Adrenal gland (tissue), 19 donors: ENCODE measurements at places on chromosomes 2 and 18. TPM values are rescaled to one million over a fixed set of nuclear protein-coding genes. Genes with fewer than 3 reads are reported as not detected.
A peak's percentile ranks its signal among the peaks of the same experiment; 100 is the strongest.

DNA sequence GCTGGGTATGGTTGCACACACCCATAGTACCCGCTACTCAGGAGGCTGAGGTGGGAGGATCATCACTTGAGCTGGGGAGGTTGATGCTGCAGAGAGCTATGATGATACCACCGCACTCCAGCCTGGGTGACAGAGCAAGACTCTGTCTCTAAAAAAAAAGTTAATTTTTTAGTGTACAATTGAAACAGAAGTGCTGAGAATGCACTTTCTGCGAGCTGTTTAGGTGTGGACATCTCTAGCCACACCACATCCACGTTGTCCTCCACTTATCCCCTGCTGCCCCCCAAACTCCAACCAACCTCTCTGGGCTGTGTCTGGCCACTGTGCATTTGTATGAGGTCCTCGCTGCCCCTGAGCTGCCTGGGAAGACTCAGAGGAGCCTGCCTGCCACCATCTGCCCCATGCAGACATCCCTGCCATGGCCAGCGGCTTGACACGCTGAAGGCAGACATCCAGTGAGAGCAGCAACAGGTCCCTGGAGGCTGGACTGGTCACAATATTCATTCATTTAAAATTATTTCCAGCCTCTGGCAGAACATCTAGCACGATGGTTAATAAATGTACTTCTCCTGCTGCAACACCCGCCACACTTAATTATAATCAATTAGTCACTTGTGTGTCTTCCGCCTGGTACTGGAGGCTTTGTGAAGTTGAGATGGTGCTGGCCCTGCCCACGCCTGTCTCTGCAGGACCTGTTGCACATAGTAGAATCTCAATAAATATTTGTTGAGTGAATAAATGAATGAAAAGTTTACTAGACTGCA lies 3.7 kb upstream of the AFF3 start:
- DNase-seq, result no peak

DNA sequence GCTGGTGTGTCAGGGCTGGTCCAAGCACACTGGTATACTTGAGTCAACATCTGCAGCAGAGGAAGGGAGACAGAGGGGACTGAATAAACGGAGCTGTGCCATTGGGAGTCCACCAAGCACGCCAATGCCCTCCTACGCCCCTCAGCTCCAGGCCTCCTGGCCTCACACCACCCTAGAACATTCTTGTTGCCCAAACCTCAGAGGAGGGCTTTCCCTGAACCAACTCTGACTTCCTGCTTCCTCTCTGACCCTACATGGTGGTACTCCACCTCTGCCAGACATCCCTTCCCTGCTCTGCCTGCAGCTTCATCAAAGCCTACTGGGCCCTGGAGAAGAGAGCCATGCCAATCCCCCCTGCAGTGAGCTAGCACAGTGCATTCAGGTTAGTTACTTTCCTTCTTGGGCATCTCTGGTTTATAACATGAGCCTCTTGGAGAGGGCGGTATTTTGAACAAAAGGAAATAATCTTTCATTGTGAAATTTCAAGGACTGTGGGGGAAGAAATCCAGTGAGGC lies 54.4 kb downstream of the ZBTB7C start:
- DNase-seq, result peak; percentile 35

SLC14A1 gene
- total RNA-seq, result 0.57 TPM

DNA sequence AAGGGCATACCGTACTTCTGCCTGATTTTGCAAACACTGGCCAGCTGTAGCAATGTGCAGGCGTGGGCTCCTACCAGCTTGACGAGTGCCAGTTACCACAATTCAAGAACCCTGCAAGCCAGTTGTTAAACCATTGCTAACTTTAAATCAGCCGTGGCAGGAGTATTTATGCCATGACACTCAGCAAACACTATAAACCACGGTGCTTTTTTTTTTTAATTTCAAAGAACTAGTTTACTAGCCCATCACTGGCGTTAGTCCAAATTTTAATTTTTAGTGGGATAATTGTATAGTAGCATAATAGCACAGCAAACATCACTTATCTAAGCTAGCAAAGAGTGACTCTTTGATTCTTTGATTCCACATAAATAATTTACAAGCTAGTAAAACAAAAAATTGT lies 111.1 kb downstream of the COL4A4 start:
- no peak for DNase-seq

LIPT1 gene
- total RNA-seq, result 9.7 TPM

IL1RL2 gene
- total RNA-seq, result 2.9 TPM

WNT6 gene
- 0.06 TPM for total RNA-seq

DNA sequence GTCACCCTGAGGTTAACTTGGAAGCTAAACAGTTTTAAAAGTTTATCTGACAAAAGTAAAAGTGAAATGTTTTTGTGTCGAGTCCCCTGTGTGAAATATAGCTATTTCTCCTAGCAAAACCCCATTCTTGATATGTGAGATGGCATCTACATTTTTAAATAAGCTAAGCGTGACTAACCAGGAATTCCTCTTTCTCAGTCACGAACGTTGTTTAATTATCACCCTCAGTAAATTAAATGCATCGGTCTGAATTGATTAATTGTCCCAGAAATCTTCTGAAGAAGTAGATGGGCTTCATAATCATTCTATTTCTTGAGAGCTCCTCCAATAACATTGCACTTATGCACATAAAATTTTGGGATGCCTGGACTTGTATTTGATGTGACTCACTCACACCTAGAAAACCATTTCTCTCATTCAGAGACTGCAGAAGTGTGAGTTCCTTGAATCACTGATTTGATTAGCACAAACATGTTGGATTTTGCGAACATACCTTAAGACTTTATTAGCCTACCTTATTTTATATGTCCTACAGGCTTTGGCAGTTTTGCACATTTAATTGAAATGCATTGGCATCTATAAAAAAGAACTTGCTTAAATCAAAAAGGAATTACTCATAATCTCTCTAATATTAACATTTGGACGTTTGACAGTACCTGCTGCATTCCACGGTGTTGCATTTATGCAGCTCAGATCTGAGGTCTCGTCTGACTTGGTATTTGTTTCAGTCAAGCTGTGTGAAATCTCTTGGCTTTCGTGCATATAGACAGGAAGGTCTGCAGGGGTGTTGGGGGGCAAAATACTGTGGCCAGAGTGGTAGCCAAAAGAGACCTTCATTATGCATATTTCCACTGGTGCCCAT lies 475.2 kb downstream of the EPHA4 start:
- no peak for DNase-seq

DNA sequence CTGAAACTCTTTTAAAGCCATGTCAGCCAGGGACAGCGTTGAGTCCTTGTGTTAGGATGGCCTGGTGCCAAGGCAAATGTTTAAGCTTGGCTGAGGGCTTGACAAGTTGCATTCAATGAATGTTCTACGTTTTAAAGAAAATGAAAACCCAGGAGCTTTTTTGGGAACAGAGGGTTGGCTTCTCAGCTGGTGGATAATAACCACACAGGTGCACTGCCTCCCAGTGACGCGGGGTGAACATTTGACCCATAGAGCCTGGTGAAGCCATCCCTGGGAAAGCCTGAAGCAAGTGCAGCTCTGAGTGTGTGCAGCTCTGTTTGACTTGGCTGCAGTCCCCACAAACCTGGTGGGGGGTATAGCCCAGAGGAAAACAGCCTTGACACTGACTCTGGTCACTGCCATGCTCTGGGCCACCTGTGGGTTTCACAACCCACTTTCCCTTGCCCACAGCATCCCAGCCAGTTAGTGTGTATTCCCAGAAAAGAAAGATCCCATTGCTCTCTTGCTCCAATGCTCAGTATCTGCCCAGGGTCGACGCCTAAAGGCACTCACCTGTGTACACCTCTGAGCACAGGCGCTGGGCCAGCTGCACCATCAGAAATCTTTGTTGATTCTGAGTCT lies 874.9 kb downstream of the RNF144A start:
- peak; percentile 41 for DNase-seq

DNA sequence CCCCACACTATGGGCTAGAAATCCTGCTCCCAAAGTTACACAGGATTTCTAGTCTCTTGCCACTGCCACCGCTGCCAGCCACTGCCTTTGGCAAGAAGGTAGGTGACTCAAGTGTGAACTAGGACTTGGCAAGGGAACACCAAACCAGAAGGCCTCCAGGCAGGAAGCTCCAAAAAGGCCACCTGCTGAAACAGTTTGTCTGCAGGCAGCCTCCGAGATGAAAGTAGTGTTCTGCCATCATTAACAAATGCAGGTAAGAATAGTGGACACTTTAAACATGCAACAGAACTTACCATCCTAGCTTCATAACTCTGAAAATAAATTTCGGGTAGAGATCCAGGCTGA lies 3.9 kb downstream of the ANKRD44 start:
- DNase-seq, result peak; percentile 86

GRCh38 chr2:29620890-29621289 lies 300.5 kb downstream of the ALK start:
- DNase-seq, result no peak

DNA sequence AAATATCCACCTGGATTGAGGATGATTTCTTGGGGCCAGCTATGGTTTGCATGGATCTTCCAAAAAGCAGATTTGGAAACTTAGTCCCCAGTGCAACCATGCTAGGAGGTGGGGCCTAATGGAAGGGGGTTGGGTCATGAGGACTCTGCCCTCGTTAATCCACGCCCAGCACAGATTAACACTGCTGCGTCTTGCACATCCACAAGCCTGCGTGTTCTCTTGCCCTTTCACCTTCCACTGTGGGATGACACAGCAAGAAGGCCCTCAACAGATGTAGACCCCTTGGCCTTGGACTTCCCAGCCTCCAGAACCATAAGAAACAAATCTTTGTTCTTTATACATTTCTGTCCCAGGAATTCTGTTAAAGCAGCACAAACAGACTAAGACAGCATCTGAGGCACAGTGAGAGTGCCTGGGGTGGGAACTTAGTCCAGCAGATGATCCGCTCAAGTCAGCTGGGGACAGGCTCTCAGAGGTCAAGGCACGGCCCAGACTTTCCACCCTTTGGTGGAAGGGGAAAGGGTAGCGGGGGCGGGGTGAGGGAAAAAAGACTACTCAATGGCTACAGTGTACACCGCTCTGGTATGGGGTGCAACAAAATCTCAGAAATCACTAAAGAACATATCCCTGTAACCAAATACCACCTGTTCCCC lies 2.4 kb downstream of the RAB17 start:
- DNase-seq, result no peak

IL36G gene
- total RNA-seq, result not detected

GRCh38 chr2:101418460-101419095 lies 31.3 kb upstream of the CREG2 start:
- no peak for DNase-seq

- DNase-seq, result peak; percentile 71
These were observed 7.0 kb downstream of the TNS1 start for GRCh38 chr2:217995731-217996231.

GRCh38 chr2:44351676-44352075 lies 9.6 kb downstream of the PREPL start:
- no peak for DNase-seq

- DNase-seq, result no peak
These were observed 11.0 kb downstream of the ERFE start for GRCh38 chr2:238169708-238170251.

GRCh38 chr18:70491734-70492348 lies 203.0 kb downstream of the SOCS6 start:
- peak; percentile 80 for DNase-seq

INO80B gene
- 63.9 TPM for total RNA-seq

DNA sequence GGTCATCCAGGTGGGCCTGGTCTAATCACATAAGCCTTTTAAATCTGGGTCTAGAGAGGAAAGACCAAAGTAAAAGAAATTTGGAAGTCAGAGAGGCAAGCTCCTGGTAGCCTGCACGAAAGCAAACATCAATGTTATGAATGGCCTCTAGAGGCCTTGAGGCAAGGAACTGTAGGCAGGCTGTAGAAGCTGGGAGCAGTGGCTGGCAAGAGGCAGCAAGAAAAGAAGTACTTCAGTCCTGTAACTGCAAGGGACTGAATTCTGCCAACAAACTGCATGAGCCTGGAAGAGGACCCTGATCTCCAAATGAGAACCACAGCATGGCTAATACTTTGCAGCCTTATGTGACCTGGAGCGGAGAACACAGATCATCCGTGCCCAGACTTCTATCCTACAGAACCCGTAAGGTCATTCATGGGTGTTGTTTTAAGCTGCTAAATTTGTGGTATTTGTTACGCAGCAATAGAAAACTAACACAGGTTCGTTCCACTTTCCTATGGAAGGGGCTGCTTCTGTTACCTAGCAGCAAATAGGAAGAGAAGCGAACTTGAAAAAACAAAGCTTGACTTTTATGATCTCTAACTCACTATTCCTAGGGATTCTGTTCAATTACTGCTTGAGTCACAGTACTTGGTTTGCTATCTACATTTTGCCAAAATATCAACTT lies 1.2 kb downstream of the IMMT start:
- no peak for DNase-seq

GYPC gene
- total RNA-seq, result 125 TPM

ARL4C gene
- 4.3 TPM for total RNA-seq

GRCh38 chr18:35027206-35027605 lies 14.0 kb upstream of the MAPRE2 start:
- no peak for DNase-seq

- DNase-seq, result no peak
These were observed 257.9 kb downstream of the TMX3 start for GRCh38 chr18:68456985-68457384.

DNA sequence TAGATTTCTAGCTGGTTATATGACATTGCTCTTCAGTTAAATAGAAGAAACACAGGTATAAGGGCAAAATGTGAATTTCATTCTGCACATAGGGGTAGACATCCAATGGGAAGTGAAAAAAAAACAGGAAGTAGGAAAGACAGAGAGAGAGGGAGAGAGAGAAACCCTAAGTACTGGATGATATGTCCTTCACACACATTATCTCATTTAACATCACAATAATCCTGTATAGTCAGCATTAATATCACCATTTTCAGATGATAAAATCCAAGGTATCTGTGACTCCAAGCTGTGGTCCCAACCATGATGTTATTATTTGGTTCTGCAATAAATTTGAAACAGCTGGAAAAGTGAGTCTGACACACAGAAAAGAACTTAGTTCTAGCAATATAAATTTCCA lies 759.9 kb downstream of the SATB2 start:
- no peak for DNase-seq

DNA sequence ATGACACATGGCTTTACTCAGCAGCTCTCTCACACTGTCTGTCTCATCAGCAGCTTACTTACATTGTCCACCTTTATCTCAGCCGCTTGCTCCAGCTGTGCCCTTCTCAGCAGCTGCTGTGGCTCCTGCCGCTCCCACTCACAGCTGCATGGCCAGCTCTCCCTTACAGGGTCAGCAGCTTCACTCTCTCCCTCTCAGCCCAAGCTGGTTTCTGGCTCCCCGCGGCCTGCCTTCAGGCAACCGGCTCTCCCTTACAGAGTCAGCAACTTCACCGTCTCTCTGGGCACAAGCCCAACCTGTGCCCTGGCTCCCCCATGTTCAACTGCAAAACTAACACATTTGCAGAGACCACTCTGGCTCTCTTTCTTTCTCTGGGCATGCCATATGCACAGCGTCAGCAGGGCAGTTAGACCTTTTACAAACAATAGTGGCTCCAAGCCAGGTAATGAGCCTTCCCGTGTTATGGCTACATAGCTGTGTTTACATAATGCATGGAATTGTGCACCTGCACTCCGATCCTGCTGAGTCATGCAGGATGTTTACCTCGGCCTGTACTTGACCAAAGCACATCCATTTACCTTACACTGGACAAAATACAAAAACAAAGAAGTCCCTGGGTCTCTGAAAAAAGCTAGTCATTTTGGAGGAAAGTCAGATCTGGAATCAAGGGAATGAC lies 167.3 kb downstream of the DOK6 start:
- DNase-seq, result no peak

OTOS gene
- total RNA-seq, result not detected
